ENCODE measurements at places on chromosomes 3 and 15. TPM values are rescaled to one million over a fixed set of nuclear protein-coding genes. Genes with fewer than 3 reads are reported as not detected.

The TMIE gene
- total RNA-seq = 0.33 TPM

The GALNT15 gene
- total RNA-seq = 2.7 TPM

The ADIPOQ gene
- not detected for total RNA-seq

The CLRN1 gene
- total RNA-seq = not detected

The CD200R1 gene
- total RNA-seq = 0.38 TPM

The SATB1 gene
- total RNA-seq = 12.0 TPM

The C3orf85 gene
- total RNA-seq = 11.4 TPM

The IGF1R gene
- 3.3 TPM for total RNA-seq

- no peak for DNase-seq
These were observed 57.0 kb upstream of the CMTM7 start for GRCh38 chr3:32334675-32335074.

DNA sequence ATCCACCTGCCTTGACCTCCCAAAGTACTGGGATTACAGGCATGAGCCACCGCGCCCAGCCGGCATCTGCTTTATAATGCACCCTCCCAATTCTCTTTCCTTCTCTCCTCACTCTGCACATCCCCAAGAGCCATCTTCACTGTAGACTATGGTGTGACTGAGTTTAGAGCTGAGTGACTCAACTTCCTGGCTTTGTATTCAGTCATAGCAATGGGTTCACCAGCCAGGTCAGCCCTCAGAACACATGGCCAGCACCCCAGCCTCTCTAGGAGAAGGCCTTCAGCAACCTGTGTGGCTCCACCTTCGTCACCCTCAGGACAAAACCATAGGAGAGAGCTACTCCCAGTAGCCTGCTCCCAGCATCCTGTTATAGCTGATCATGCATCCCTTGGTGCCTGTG lies 33.0 kb downstream of the ARID3B start:
- no peak for DNase-seq

- DNase-seq = no peak
These were observed 15.6 kb upstream of the FAM98B start for GRCh38 chr15:38438031-38438986.

GRCh38 chr15:63420333-63420747 lies 38.7 kb upstream of the CA12 start:
- DNase-seq = no peak

GRCh38 chr3:63588895-63589294 lies 63.6 kb upstream of the SNTN start:
- DNase-seq = no peak

- no peak for DNase-seq
These were observed 221.7 kb upstream of the TBC1D5 start for GRCh38 chr3:17964108-17964507.

DNA sequence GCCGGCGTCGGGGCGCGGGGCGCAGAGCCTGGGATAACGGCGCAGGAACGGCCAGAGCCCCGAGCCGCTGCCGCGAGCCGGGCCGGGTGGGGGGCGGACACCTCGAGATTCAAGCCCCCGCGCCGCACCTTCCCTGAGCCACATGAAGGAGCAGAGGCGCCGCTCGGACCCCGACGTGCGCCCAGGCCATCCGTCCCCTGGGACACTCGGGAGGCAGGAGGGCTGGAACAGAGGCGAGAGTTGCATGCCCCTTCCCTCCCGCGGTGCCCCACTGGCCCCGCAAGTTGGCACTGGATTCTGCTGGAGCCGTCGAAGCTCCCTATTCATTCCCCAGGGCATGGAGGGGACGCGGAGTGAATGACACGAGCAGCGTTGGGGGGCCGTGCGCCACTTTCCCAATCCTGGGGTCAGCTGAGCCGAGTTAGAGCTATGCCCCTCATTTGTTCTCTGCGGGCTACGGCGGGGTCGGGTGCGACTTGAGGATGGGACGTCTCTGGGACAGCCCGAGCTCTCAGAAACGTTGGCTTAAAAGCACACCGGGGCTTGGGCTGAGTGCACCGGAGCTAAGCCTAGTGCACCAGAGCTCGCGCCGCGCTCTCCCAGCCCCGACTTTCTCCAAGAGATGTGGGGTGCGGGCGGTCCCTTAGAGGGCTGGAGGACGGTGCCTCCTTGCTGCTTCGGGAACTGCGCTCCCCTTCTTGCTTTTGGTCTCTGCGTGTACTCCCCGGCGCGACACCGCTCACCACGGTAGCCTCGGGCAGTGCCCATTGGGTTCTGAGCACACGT lies 588 bp downstream of the SLC6A1 start:
- DNase-seq = no peak
